CD4-positive, alpha-beta T cell treated with Interleukin-6 for 4 hours (primary cell): ENCODE measurements at places on chromosomes 2 and 18.

GRCh38 chr18:681985-682384 is 24.5 kb downstream of the TYMS start:
- peak; percentile 12 for DNase-seq

DNA sequence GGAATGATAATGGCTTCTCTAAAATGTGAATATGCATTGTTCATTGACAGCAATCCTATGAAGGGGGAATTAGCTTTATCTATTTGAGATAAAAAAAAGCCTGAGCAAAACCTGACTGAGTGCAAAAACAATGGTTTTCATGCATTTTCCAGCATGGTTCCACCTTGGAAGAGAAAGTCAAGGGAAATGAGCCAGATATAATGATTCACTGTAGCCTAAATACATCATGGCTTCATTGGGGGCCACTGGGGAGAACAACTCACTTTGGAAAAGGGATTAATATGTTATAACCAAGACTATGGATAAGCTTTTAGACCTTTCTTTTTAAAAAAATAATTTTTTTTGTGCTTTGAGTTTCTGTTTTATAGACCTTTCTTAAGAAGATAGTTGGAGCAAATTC is 679.7 kb downstream of the NYAP2 start:
- no peak for DNase-seq

GRCh38 chr2:212592695-212593094 is 54.1 kb upstream of the ERBB4 start:
- no peak for DNase-seq

- DNase-seq = no peak
Measured at GRCh38 chr2:100390001-100390940, 27.2 kb downstream of the CHST10 start.

- DNase-seq = no peak
Measured at GRCh38 chr2:148459377-148459778, 185.2 kb upstream of the EPC2 start.

DNA sequence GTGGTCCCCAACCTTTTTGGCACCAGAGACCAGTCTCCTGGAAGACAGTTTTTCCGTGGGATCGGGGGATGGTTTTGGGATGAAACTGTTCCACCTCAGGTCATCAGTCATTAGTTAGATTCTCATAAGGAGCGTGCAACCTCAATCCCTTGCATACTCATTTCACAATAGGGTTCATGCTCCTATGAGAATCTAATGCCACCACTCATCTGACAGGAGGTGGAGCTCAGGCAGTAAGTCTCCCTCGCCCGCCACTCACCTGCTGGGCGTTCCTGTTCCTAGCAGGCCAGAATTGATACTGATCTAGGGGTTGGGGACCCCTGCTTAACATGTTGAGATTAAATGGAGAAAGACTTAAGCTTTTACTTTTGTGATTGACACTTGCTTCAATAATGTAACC is 9.9 kb downstream of the NABP1 start:
- DNase-seq = no peak

DNA sequence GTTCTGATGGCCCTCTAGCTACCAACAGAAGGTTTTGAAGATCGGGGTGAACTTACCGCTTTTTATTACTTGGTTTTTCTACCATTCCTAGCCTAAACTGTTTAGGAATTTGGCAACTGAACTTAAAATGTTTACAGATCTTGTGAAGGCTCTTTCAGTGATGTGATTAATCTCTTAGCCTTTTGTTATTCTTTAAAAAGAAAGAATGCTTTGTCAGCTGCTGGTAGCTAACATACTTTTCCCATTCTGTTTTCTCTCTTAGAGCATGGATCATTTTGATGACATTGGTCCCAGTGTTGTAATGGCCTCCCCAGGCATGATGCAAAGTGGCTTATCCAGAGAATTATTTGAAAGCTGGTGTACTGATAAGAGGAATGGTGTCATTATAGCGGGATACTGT is 18.1 kb downstream of the CPSF3 start:
- no peak for DNase-seq

- DNase-seq = no peak
Measured at GRCh38 chr18:55430026-55430425, 158.0 kb downstream of the TCF4 start.

DNA sequence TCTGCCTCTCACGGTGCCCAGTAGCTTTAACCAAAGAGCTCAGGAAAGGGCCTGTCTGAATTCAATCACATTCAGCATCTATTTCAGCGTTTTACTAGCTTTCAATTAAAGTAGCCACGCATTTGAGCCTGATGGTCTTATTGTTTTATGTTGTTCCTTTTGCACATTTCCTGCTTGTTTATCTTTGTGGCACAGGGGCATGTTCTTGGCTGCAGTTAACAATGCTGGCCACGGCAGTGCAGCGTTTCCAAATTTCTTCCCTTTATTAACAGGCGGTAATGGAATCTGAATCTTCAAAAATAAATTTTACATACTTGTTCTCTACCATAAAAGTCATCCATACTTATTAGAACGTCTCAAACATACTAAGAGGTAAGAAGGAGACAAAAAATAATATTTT is 46.2 kb downstream of the HPCAL1 start:
- no peak for DNase-seq

GRCh38 chr2:105373344-105373781 is 25.5 kb downstream of the FHL2 start:
- no peak for DNase-seq

DNA sequence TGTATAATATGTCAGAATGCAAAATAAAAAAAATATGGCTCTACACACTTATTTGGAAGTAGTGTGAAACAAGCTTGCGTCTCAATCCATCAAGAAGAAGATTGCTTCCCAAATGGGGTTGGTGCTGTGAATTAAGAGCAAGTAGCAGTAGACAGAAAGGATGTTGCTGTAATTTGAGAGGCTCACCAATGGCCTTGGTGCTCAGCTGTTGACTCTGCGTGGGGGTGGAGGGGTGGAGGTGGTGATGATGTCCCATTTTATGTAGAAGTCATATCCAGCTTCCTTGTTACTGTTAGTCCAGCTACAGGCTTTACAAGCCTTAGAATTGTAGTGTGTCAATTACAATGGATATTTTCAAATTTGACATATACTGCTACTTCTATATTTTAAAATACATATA is 223.4 kb upstream of the RND3 start:
- no peak for DNase-seq

GRCh38 chr2:43220229-43220751 is 6.1 kb downstream of the ZFP36L2 start:
- no peak for DNase-seq

- DNase-seq = no peak
Measured at GRCh38 chr2:16568998-16569784, 96.4 kb downstream of the CYRIA start.

- DNase-seq = no peak
Measured at GRCh38 chr2:97691166-97691565, 21.7 kb downstream of the C2orf92 start.

- DNase-seq = no peak
Measured at GRCh38 chr2:208000701-208001395, 24.5 kb downstream of the PLEKHM3 start.

DNA sequence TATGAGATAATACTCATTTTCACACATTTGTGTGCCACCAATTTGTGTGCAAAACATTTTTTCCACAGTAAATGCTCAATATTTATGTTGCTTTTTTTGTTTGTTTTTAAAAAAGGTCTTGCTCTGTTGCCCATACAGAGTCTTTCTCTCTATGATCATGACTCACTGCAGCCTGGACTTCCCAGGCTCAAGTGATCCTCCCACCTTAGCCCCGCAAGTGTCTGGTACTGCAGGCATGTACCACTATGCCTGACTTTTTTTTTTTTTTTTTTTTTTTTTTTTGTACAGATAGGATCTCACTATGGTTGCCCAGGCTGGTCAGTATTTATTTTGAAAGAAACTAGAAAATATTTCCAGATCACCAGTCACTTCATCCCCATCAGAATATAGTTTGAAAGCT is 297.8 kb upstream of the GYPC start:
- DNase-seq = no peak

DNA sequence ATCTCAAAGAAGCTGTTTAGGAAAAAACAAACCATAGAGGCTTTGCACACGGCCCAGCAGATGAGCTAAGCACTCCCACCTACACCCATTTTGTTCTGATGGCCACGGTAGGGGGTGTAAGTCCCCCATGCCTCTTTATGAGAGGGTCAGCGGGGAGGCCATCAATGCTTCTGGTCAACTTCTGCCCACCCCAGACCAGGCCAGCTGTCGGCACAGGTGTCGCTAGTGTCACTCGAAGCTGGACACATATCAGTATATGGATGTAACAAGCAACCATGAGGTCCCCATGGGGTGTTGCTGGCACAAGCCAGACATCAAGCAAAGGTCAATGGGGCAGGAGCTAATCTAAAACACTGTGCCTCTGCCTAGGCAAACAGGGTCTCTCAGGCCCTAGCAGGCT is 23.7 kb upstream of the SLC35F6 start:
- DNase-seq = no peak

DNA sequence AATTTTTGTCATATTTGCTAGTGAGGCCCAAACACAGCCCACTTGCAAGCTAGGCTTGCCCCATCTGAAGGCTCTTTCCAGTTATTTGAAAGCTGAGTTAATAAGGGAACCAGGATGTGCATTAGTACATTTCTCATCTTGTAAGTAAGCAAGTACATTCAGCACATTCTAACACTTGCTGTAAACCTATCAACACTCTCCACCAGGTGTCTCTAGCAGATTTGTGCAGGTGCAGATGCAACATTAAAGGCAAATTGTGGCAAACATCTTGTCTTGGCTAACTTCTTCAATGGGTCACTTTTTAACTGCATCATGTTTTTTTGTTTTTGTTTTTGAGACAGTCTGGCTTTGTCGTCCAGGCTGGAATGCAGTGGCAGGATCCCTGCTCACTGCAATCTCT is 25.3 kb upstream of the MFSD6 start:
- peak; percentile 50 for DNase-seq

GRCh38 chr2:240295256-240296103 is 140.0 kb upstream of the GPC1 start:
- no peak for DNase-seq

- no peak for DNase-seq
Measured at GRCh38 chr2:217279556-217279955, 419.7 kb upstream of the TNP1 start.

DNA sequence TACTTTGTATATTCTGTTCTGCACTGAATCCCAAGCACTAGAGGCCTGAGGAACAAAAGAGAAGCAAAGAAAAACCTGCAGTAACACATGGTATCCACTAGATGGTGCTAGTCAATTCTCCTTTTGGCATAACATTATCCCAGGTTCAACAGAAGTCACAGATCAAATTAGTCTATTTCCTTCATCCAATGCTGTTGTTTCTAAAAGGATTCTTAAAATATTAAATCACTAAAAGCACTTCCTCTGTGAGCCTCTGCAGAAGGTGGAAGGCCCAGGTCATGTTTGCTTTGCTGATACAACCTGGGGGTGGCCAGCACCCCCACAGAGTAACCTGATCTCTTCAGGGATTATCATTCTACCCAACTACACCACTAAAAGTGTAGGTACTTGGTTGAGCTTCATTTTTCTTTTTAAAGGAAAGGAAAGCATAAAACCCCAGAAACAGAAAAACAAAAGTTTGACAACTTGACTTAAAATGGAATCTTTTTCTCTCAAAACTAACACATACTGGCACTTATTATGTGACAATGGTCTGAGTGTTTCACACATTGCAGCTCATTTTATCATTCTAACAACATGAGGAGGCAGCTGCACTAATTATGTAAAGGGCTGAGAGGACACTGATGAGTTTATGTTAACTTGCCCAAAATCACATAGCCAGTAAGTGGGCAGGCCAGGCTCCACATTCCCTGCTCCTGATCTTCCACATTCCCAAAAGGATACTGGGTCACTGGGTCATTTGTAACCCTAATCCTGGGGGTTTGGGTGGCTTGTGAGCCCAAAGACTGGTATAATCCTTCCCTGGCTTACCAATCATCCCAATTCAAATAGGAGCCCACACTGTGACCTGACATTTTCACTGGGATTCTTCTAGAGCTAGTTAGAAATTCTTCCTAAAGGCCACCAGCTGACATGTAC is 66.8 kb upstream of the DNER start:
- DNase-seq = no peak

DNA sequence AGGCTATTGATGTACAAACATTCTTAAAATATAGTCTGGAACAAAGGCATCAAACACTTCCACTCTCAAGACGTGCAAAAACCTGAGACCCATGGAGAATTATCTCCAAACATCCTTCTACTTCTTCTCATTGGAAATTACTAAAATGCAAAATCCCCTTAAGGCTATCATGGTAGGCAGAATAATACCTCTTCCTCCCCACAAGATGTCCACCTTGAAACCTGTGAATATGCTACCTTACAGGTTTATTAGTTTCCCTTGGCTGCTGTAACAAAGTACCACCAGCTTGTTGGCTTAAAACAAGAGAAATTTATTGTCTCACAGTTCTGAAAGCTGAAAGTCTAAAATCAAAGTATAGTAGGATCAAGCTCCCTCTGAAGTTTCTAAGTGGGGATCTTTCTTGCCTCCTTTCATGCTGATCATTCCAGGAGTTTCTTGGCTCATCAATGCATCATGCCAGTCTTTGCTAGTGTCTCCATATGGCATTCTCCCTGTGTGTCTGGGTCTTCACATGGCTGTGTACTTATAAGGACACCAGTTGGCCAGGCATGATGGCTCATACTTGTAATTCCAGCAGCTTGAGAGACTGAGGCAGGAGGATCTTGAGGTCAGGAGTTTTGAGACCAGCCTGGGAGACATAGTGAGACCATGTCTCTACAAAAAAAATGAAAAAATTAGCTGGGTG is 163.7 kb upstream of the NCK2 start:
- DNase-seq = no peak

DNA sequence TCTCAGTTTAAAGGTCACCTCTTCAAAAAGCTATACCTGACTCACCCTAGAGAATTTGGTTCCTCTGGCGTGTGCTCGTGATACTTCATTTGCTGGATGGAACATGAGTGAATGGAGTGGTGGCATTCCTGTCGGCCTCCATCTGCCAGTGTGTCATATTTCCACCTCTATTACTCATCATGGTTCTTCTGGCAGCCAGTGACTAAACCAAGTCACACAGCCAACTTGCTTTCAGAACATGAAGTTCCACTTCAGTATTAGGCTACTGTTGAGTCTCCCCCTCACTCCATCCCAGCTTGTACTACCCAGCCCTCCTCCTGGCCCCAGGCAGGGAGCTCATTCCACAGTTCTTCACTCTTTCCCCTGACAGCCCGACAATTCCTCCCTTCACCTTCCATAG is 169.8 kb downstream of the MREG start:
- DNase-seq = no peak

GRCh38 chr18:23812546-23813440 is 123.5 kb downstream of the LAMA3 start:
- no peak for DNase-seq

DNA sequence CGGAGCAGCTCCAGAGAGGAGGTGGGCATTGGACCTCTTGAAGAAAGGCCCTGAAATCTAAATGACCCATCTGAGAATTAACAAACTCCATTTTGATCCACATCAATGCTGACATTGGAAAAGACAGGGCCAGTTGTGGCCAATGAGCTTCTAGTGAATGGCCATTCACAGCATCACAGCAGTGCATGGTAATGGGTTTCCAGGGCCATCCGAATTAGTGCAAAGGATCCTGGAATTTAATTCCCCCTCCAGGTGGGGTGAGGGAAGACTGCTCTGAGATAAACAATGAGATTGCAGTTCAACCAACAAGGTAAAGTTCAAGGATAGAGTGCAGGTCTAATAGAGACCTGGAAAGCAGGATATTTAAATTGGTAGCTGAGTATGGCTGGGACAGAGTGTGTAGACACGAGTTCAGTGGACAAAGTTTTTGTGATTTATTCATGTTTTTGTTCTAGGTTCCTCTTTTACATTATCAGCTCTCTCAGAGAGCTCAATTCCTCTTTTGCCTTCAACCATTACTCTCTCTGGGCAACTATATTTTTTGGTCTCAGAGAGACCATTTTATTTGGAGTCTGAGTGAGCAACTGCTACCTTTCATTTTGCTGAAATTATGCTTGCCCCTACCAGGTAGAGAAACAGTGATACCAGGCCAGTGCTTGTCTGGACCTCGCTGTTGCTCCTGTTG is 5.0 kb downstream of the TACR1 start:
- no peak for DNase-seq
